ENCODE measurements at places on chromosomes 16 and 17.

DNA sequence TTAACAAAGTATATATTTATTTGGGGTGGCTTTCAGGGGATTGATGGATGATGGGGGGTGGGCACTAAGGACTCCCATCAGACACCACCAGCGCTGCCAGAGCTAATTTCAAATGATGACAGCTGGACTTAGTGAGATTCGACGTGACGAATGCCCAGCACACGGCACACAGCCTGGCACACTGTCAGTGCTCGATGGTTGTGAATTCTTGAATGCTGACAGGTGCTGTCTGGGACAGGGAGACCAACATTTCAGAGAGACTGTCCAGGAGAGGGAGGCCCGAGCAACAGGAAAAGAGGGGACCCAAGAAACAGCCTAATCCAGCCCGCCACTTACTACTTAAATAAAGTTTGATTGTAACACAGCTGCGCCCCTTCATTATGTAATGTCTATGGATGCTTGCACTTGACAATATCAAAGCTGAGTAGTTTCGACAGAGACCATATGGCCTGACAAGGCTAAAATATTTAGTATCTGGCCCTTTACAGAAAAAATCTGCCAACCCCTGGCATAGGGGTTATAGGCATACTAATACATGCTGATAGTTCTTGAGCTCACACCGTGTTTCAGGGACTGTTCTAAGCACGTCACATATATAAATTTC is 6.2 kb upstream of the MPRIP start:
- DNase-seq = no peak

DNA sequence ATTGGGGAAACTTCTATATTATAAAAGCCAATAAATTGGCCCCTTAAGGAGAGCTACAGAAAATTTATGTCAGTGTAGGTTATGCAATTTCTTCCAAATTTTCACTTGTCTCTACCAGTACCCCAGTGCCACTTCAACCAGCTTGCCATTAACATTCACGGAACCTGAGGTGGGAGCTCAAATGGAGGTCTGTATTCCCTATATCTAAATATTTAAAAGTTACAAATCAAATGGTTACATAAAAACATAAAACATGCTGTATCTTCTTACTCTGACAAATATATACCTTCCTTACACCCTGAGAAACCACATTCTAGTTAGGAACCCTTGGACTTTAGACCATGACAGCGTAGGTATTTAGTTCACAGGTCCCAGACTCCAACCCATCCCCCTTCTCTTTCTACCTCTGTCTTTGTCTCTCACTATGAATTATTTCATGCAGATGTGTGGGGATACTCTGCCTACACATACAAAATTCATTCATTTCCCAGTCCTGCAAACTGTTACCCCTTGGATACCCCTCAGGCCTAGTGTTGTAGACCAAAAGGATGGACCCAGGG is 127.8 kb upstream of the PMFBP1 start:
- no peak for DNase-seq

DNA sequence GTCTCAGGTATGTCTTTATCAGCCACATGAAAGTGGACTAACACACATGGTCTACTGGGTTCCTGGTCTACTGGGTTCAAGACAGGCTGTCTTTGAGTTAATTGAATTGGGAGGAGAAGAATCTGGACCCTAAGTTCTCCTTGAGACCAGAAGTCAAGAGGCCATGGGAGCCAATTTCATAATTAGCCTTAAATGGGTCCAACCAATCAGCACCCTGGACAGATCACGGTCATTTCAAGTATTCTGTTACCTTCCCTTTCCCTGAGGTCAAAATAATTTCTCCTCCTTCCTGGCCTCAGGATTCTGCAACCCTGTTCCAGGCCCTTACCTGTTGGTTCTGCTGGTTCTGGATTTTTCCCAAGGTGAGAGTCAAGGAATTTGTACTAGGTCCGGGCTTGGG is 23.8 kb downstream of the OSBPL7 start:
- DNase-seq = peak; percentile 28

- DNase-seq = peak; percentile 78
Measured at GRCh38 chr17:81733507-81734404, 21.7 kb downstream of the SLC25A10 start.

- DNase-seq = no peak
Measured at GRCh38 chr16:76360404-76360803, 83.2 kb downstream of the CNTNAP4 start.

DNA sequence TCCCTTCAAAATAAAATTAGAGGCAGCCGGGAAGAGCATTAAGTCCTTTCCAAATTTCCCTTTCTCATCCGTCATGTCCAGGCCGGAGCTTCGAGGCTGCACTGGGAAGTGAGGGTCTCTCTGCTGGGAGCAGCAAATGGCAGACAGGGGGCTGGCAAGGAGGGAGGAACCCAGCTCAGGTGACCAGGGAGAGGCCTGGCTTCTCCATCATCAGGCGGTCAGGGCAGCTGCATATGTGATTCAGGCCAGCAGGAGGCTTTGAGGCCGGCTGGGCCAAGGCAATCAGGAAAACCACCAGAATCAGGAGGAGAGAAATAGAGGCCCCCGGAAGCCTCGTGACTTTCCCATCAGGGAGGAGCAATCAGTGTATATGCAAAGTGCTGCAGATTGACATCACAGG is 85.0 kb upstream of the RPL38 start:
- DNase-seq = no peak

DNA sequence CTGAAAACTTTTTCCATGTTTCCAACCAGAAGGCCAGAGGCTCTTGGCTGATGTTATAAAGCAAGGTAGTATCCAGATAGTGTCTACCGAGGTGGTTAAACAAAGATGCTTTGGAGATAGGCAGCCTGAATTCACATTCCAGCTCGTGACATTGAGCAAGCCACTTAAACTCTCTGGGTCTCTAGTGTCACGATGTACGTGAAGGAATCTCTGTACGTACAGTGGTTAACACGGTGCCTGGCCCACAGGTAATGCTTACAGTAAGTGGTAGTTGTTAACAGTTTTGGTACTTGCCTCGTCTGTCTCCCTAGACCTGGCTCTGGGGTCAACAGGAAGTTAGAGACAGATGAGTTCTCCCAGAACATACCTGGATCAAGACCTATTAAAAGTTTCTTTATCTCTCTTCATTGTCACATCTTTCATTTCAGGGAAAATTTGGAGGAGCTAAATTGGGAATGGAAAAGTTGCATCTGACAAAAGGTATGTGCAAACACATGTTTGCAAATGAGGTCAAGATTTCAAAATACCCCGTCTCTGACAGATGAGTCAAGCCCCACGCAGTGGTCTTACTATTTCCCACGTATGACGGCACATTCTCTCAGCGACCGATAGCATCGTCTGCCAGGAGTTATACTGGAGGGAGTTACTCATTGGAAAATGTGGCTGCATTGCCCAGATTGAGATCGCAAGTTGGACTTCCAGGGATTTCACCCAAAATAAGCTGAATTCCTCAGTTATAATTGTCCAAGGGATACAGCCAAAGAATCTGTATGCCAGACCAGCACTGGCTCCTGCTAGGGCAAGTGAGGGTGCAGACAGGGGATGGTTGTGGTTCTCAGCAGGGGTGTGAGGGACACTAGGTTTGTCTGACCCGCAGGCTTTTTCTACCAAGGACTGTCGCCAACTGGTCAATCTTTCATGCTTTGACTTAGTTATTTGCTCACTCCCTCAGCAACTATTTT is 18.9 kb upstream of the MYH10 start:
- DNase-seq = peak; percentile 99

DNA sequence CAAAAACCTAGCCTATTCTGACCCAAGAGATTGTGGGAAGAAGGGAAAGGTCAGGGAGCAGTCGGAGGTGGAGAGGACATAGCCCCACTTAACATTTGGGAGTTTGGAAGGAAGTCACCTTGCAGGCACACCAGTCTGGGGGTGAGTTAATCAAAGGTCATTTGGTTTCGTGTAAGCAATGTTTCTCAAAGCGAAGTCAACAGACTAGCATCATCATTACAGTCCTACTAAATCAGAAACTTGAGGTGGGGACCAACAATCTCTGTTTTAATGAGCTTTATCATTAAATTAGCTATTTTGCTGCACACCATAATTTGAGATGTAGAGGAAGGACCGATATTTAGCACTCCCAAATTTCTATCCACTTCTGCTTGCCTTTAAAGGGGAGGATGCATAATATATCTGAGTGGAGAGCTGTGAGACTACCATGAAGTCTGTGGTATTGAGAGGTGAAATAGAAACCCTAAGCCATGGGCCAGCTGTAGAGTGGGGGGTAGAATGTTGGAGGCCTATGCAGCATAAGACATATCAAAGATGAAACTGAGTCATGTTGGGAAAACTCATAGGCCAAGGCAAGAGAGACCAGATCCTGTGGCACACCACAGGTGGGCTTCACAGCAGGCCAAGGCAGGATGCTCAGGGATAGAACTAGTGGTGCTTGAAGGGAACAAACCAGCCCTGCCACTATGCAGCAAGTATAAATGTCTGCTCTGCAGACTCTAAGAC is 141.7 kb upstream of the ANKFN1 start:
- DNase-seq = no peak

GRCh38 chr16:87970186-87970585 is 19.0 kb downstream of the BANP start:
- DNase-seq = peak; percentile 33

GRCh38 chr17:5769593-5770354 is 185.5 kb upstream of the NLRP1 start:
- DNase-seq = no peak

DNA sequence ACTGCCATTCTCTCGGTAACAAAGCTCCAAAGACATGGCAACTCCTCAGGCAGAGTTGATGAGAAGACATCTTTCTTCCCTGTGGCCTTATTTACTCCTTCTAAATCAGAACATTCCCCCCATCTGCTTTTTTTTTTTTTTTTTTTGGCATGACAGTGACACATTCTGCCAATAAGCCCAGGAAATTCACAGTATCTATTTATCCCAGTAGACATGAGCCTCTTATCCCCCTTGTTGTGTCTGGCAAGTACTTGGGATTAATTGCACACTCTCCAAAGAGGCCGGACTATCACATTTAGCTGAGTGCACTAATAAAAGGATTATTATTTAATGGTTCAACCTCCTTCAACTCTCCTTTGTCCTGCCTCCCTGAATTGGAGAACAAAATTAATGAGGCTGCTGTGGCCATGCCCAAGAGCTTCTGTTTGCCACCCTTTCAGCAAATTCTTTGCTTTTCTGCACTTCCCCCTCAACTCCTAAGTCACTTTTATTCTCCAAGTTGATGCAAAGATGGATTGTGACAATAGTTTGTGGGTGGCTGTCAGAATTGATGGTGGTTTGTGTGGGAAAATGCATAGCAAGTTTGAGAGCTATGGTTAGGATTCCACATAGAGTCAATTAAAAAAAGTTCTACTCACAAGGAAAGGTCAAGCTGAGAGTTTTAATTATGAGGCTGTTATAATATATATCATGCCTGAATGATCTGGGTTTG is 47.2 kb downstream of the GPR139 start:
- no peak for DNase-seq

GRCh38 chr16:65406933-65407332 is 285.1 kb upstream of the CDH11 start:
- no peak for DNase-seq

- DNase-seq = no peak
Measured at GRCh38 chr17:30137158-30137557, 20.5 kb downstream of the NSRP1 start.

GRCh38 chr17:13462146-13462545 is 139.6 kb downstream of the HS3ST3A1 start:
- peak; percentile 79 for DNase-seq

GRCh38 chr17:7886227-7887037 is 2.2 kb upstream of the CHD3 start:
- DNase-seq = peak; percentile 31

- DNase-seq = no peak
Measured at GRCh38 chr16:77868478-77868877, 80.1 kb downstream of the VAT1L start.

- no peak for DNase-seq
Measured at GRCh38 chr17:79242393-79242792, 167.8 kb downstream of the ENGASE start.

- no peak for DNase-seq
Measured at GRCh38 chr16:17330044-17330443, 140.7 kb downstream of the XYLT1 start.
